Left cardiac atrium (tissue), 4 donors: ENCODE measurements at places on chromosomes 1 and 21. TPM values are rescaled to one million over a fixed set of nuclear protein-coding genes. Genes with fewer than 3 reads are reported as not detected.

Gene FAM151A
- 0.15 TPM for total RNA-seq

Gene TNFRSF8
- 2.2 TPM for total RNA-seq

Gene RGS13
- not detected for total RNA-seq

Gene GPR37L1
- total RNA-seq = 0.21 TPM

Gene NEK2
- total RNA-seq = 0.18 TPM

Gene PDE4B
- total RNA-seq = 59.0 TPM
